ENCODE measurements at places on chromosomes 7 and 10.
A peak's percentile ranks its signal among the peaks of the same experiment; 100 is the strongest.

DNA sequence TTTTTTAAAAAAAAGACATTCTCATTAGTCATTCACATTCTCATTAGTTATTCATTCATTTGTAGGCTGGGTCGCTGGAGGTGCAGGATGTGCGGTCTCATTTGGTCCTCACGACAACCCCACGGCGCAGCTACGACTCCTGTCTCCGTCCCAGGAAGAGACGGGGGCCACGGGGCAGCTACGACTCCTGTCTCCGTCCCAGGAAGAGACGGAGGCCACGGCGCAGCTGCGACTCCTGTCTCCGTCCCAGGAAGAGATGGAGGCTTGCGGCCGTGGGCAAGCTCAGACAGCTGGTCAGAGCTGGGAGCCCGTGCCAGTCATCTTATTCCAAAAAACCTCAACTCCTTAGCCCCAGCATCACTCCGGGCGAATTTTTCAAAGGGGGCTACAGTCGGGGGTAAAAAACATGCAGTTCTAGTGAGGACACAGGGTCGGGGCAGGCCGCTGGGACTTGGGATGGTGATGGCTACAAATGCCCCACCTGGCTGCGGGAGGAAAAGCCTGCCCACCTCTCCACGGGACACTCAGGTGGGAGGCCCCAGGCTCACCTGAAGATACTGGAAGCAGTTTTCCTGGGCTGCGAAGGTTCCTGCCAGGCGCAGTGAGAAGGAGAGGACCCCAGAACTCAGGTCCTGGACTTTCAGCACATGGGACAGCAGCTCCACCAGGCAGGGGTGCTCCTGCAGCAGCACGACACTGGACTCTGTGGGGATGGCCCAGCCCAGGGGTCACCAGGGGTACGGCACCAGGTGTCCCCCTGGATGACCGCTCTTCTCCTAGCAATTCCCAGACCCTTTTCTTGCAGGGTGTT is 8.3 kb downstream of the BRAT1 start:
- no peak for DNase-seq

GRCh38 chr7:150569245-150569955 is 2.2 kb downstream of the GIMAP4 start:
- DNase-seq, result no peak

GRCh38 chr10:72276421-72277339 is 3.0 kb downstream of the DDIT4 start:
- DNase-seq, result peak; percentile 69

- DNase-seq, result no peak
Measured at GRCh38 chr7:134870156-134870555, 90.7 kb downstream of the CALD1 start.

DNA sequence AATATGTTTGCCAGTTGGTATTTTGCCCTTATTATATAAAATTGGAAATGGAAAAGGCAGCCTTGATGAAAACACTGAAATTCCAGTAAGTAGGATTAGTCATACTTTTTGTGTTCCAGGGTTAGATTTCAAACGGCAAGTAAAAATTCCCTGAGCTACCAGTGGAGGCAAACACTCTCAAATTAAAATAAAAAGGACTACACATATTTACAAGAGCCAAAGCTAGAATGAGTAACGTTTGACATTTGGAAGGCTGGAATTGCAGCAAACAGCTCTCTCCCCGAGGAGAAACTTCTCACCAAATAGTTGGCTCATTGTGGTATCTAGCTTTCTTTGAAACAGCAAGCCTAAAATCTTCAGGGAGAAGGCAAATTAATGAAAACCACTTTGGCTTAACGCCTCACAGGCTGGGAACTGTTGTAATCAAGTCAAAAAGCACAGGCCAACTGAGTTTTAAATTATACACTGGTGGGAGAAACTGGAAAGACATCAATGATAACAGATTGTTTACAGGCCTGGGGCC is 288.4 kb downstream of the SNX13 start:
- DNase-seq, result no peak

- no peak for DNase-seq
Measured at GRCh38 chr10:115065801-115066200, 27.4 kb upstream of the ATRNL1 start.

DNA sequence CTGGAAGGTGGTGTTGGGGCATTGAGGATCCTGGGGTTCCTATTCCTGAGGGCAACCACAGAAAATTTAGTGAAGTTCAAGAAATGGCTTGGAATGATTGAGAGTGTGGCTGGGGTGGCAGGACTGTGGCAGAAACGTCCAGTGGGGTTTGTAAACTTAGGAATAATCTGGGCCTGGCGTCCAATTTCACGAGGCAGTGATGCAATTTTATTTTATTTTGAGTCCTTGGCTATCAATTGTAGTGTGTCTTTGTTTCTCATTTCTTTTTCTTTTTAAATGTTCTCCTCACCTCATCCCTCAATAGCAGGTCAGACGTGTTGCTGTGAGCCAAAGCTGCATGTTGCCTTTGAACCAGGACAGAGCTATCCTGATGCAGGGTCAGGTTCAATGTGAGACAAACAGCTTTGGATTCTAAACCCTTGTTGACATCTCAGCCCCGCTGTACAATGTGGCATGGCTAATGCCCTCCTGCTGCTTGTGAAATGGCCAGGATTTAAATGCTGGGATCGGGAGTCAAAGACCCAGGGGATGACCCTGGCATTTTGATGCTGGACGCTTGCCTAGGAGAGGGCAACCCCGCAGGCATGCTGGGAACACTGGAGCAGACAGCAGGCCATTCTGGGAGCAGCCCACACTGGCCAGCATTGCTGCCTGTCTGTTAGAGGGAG is 64.8 kb downstream of the RBM20 start:
- no peak for DNase-seq

- peak; percentile 12 for DNase-seq
Measured at GRCh38 chr7:37592366-37592765, 91.2 kb upstream of the GPR141 start.

GRCh38 chr7:5348134-5349004 is 65.6 kb downstream of the SLC29A4 start:
- no peak for DNase-seq

- DNase-seq, result no peak
Measured at GRCh38 chr10:110643653-110644597, at the start of gene RBM20. Gene RBM20 (plus strand): TSS chr10:110644336. CDS start chr10:110644455, 119 bp downstream.

- no peak for DNase-seq
Measured at GRCh38 chr7:1842321-1843221, 172.5 kb downstream of the ELFN1 start.

DNA sequence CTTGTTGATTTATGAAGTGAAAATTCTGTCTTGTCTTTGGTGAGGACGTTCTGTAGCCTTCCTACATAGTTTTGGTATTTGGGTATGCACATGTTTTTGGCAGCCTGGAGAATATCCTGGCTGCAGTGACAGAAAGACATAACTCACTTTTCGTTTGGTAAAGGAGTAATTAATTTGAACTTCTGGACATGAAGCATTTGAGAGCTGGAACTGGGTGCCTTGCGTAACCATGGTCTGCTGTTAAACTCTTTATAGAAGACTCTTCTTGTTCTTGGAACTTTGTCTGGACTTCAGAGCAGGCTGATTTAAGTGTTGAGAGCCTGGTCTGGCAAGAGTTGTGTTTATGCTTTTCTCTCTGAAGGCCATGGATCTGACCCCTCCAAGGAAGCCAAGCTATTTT is 231.3 kb downstream of the LRMDA start:
- no peak for DNase-seq

- DNase-seq, result peak; percentile 16
Measured at GRCh38 chr7:141697211-141697871, 4.6 kb downstream of the DENND11 start.

GRCh38 chr10:90849956-90850749 is 7.7 kb downstream of the HTR7 start:
- no peak for DNase-seq

DNA sequence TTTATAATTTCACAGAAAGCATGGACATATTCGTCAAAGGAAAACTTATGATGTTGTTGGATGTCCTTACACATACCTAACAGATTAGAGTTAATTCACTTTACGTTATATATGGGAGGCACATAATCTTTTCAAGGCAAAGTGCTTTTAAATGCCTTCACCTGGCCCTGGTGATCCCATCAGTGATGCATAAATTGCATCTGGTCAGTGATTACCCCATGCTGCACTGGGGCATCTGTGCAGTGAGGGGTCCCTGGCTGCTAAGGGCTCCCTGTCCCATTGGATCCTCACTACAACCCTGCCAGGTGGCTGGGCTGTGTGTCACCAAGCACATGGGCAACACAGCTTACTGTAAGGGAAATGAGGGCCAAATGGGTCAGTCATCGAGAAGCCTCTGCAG is 441.1 kb downstream of the RPS24 start:
- DNase-seq, result no peak

DNA sequence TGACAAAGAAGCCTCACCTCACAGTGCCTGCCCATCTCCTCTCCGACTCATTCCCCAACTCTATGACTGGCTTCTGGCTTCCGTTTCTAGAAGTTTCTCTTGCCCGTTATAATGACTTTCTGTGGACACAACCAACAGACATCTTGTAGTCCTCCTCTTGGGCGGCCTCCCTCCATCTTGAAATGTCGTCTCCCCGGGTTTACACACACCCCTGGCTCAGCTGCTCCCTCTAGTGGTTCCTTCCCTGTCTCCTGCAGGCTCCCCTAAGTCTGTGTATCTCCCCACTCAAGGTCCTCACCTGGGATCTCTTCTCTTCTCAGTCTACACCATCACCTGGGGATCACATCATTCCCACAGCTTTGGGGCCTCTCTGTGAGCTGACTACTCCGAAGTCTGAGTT is 123.4 kb upstream of the NEBL start:
- peak; percentile 47 for DNase-seq

- no peak for DNase-seq
Measured at GRCh38 chr10:132714986-132715775, 70.8 kb downstream of the NKX6-2 start.

DNA sequence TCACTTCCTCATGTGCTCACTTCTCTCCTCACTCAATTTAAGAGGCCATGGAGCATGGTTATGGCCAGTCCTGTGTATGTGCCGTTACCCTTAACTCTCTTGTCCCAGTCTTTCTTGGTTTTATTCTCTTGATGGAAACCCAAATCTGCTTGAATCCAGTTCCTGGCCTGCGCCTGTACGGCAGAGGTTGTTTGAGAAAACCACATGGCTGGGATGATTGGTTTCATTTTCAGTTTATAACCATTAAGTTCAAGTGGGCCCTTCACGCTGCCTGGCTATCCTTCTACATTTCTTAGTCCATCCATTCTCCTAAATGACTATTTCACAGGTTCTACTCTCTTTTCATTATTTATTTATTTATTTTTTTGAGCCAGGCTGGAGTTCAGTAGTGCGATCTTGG is 1.6 kb upstream of the ZNF239 start:
- no peak for DNase-seq

DNA sequence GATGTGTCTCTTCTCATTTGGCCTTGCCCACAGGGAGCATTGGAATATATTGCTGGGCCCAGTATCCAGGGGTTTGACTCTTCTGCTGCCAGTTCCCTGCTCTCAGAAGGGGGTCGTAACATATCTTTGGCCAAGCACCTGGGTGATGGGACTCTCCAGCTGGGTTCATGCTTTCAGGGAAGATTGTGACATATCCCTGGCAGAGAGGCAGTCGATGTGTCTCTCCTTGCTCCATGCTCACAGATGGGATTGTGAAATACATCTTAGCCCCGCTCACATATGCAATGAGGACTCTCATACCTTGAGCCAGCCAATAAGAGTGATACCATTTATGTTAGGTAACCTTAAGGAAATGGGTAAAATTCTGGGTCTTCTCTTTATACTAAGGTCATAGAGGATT is 39.2 kb upstream of the ZNF680 start:
- DNase-seq, result no peak

DNA sequence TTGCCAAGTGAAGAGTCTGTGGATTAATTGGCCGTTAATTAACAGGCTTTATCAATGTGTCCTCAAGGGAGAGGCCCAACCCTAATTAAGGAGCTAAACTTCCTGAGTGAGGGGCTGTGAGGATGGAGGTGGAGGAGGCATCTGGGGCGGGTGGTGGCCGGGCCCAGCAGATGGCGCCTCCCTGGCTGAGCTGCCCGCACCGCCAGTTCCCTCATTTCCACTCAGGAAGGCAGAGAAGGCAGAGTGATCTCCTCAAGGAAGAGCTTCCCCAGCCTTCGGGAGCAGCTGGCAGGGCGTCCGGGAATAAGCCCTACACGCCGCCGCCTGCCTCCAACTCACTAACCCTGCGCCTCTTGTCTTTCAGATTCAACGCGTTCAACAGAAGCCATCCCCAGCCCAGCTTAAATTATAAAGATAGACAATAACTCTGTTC is 112.2 kb downstream of the CYTH3 start:
- no peak for DNase-seq
